Forelimb muscle (tissue), 1 donor: ENCODE measurements at places on chromosomes 7 and 10.

DNA sequence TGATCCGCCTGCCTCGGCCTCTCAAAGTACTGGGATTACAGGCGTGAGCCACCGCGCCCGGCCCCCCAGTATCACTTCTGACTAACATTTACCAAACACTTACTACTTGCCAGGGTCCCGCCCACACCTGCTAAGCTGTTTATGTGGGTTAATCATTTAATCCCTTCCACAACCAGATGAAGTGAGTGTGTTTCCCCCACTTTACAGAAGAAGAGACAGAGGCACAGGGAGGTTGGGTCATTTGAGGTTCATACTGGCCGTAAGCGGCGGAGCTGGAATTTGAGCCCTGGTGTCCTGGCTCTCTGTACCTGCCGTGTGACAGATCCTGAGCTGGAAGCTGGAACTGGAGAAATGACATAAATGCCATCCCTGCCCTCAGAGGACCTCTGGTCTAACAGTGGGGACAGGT, 15.1 kb upstream of the VPS37D start:
- no peak for DNase-seq

- DNase-seq = no peak
Observed at GRCh38 chr10:20958764-20959163, 61.7 kb upstream of the NEBL start.

GRCh38 chr10:4006051-4006450, 221.0 kb upstream of the KLF6 start:
- DNase-seq = no peak

DNA sequence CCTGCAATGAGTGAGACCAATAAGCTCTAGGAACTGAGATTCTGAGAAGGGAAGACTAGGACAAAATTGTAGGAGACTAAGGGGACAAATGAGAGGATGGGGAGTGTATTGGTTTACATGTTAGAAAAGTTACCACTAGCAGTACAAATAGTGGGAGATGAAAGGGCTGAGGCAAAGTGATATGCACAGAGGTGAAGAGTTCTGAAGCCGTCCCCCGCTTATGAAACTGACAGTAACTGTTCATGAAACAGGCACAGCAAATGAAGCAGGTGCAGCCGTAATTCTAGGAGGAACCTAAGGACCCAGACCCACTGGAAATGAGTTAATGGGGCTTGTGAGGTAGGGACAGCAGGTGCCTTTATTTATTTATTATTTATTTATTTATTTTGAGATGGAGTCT, 211.3 kb downstream of the PRKG1 start:
- DNase-seq = no peak

DNA sequence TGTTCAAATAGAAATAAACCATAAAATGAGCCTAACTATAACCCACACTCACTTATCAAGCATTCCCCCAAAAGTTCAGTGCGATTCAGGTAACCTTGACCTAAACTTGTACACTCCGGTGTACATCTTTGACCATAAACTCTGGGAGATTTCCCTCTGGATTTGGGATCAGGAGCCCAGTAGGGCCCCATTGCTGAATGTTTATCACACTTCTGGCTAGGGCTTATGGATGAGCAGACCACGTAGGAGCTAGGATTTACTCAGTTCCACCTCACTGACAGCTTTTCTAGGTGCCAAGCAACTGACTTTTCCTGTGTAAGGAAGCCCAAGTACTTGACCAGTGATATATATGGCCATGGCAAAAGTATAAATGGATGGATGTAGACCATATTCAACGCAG, 113.7 kb downstream of the SVOPL start:
- no peak for DNase-seq

- DNase-seq = no peak
Observed at GRCh38 chr7:617614-618538, 98.2 kb upstream of the PDGFA start.

DNA sequence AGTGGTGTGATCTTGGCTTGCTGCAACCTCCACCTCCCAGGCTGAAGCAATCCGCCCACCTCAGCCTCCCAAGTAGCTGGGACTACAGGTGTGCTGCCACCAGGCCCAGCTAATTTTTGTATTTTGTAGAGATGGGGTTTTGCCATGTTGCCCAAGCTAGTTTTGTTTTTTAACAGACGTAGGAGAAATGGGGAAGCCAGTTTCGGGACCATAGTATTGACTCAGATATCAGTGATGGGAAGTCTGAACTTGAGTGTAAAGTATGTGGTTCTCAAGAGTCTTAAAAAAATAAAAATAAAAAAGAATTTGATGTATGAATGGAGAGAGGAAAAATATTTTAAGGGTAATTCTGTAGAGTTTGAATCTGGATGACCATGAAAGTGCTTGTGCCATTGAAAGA, 34.2 kb downstream of the SP4 start:
- DNase-seq = no peak

DNA sequence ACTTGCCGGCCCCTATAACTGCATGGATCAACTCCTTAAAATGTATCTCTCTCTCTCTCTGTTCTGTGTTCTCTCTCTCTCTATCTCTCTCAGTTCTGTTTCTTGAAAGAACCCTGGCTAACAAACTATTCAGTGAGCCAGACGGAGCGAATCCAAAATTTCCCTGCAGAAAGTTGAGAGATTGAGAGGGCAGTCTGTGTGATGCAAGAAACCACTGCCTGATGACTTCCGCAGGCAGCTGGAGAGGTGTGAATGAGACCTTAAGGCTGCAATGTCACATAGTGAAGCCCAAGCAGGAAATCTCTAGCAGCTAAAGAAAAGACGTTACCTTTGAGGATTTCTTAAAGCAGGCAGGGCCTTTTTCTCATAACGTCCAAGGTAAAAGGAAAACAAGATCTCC, 17.3 kb downstream of the FAM107B start:
- no peak for DNase-seq

- DNase-seq = no peak
Observed at GRCh38 chr10:69419096-69419743, 2.5 kb upstream of the TACR2 start.

- DNase-seq = no peak
Observed at GRCh38 chr10:72336259-72337038, 18.3 kb downstream of the DNAJB12 start.

GRCh38 chr7:29442146-29442545, 121.5 kb upstream of the PRR15 start:
- DNase-seq = no peak

- peak; percentile 35 for DNase-seq
Observed at GRCh38 chr7:36967387-36967786, 243.1 kb upstream of the AOAH start.

DNA sequence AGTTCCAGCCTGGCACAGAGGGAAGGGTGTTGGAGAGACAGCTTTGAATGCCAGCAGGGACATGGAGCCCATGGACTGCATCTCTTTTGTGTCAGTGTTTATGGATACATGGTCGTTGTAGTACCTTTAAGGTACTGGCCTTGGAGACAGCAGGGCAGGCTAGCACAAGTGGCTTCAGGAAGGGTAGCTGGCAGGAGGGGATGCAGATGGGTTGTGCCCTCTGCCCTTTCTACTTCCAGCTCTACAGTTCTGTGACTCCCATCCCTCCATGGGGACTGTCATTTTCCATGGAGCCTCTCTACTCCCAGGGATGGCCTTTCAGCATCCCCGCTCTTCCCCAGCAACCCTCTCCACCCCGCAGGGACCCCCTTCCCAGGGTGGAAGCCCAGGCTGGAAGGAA, 25.1 kb downstream of the POLL start:
- DNase-seq = no peak

DNA sequence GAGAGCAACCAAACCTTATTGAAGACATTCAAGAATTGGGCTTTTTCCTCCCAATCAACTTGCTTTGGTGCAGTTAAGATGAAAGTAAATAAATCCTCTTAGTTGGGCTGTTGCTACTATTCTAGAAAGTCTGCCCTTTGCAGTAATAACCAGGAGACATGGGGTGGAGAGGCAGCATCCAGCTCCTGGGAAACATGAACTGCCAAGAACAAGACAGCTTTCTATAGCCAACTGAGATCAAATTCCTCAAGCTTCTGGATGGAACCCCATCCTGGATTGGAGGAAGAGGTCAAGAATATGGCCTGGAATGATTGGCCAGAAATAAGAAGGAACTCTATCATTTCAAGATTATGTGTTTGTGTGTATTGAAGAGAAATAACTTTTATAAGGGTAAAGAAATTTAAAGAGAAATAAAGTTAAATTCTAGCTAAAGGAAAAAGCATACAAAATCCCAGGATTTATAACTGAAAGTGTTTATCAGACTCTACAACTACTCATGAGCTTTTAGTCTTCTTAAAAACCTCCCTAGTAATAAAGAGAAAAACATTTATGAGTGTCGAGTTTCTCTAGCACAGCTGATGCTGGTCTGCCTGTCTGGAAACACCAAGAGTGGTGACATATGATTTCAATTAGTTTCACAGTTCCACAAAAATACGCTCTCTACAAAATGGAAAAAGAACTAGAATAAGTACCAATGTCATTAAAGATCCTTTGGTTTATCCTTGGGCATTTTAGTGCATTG, 70.1 kb upstream of the COL1A2 start:
- peak; percentile 71 for DNase-seq

GRCh38 chr10:130224228-130224627, 88.0 kb downstream of the GLRX3 start:
- DNase-seq = no peak

GRCh38 chr10:26095781-26096180, 120.8 kb upstream of the GAD2 start:
- no peak for DNase-seq

- no peak for DNase-seq
Observed at GRCh38 chr7:27745064-27745583, 5.2 kb downstream of the TAX1BP1 start.

- DNase-seq = no peak
Observed at GRCh38 chr7:5476001-5476400, 52.4 kb upstream of the TNRC18 start.

DNA sequence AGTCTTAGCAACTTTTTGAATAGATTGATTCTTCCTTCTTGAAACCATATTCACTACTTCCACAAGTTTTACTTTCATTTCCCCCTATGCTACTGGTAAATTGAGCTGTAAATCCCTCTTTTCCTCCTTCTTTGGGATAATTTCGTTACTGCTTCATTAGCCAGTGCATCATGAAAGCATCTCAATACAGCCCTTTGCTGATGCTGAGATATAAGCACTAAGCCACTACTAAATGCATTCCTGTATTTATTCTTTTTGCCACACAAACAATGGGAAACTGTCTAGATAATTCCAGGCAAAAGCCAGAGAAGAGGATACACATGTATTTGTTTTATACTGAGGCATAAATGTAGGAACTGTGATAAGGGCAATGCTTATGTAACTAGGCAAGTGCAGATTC, 313.9 kb downstream of the NXPH1 start:
- no peak for DNase-seq
